ENCODE measurements at places on chromosomes 6 and 20.
A peak's percentile ranks its signal among the peaks of the same experiment; 100 is the strongest.

DNA sequence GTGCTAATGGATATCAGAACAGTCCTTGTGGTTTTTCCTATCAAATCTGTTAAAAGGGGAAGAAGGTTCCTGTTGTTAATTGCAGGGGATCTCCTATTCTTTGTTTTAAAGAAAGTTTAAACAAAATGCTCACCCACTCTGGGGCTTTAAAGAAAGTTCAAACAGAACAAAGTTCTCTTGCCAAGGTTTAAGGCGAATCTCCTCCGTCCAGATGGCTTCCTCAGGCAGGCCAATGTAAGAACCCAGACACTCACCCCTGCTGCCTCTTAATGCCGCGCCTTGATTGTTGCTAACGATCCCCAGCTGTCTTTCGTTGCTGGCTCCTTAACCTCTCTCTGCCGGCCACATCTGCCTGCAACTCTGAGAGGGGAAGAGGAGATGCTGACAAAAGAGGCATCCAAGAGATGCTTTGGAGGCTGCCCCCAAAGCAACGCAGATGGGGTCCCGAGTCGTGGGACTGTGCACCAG lies 235.0 kb upstream of the PRDM1 start:
- DNase-seq = no peak
- H3K27ac ChIP-seq = no peak overlapping the region
- H3K27me3 ChIP-seq = no peaks in the 10 kb centered on the region
- H3K4me1 ChIP-seq = no peaks in the 10 kb centered on the region
- no peaks in the 10 kb centered on the region for H3K36me3 ChIP-seq

- no peak for DNase-seq
- H3K4me3 ChIP-seq = no peak overlapping the region
- H3K4me1 ChIP-seq = peaks cover 3% of the 10 kb centered on the region
- no peaks in the 10 kb centered on the region for H3K36me3 ChIP-seq
Observed at GRCh38 chr20:16111172-16111832, 461.9 kb downstream of the KIF16B start.

- DNase-seq = no peak
- H3K4me1 ChIP-seq = peaks cover 17% of the 10 kb centered on the region
- H3K36me3 ChIP-seq = no peaks in the 10 kb centered on the region
- peaks cover 91% of the 10 kb centered on the region for H3K27me3 ChIP-seq
- H3K4me3 ChIP-seq = peak within 1 kb of the TSS; percentile 24
- no peak within 1 kb of the TSS for H3K27ac ChIP-seq
Observed at GRCh38 chr20:63360850-63361518, at the start of gene CHRNA4. Gene CHRNA4, minus strand, starts transcription at chr20:63361349. Its CDS starts 184 bp downstream, at chr20:63361165.

DNA sequence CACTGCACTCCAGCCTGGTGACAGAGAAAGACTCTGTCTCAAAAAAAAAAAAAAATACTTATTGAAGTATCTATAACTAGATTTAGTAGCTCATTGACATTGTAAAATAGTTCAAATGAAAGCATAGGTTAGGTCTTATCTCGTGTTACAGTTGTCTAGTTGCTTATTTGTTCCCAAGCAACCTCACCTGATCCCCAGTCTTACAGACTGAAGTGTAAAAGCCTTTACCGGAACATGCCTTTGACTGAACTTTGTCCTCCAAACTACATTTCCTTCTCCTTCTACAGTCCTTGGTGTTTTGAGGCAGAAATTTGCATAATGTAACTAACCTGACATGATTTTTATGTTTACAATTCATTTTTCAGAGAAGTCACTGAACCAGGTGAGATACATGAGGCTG lies 61.0 kb downstream of the PKIB start:
- DNase-seq = no peak
- no peaks in the 10 kb centered on the region for H3K4me1 ChIP-seq
- H3K27me3 ChIP-seq = no peaks in the 10 kb centered on the region
- no peak overlapping the region for H3K4me3 ChIP-seq
- no peak overlapping the region for H3K27ac ChIP-seq
- H3K36me3 ChIP-seq = no peaks in the 10 kb centered on the region

- no peaks in the 10 kb centered on the region for H3K36me3 ChIP-seq
- no peak for DNase-seq
- no peaks in the 10 kb centered on the region for H3K27me3 ChIP-seq
- no peak overlapping the region for H3K4me3 ChIP-seq
Observed at GRCh38 chr6:93515736-93516135, 96.4 kb upstream of the EPHA7 start.

DNA sequence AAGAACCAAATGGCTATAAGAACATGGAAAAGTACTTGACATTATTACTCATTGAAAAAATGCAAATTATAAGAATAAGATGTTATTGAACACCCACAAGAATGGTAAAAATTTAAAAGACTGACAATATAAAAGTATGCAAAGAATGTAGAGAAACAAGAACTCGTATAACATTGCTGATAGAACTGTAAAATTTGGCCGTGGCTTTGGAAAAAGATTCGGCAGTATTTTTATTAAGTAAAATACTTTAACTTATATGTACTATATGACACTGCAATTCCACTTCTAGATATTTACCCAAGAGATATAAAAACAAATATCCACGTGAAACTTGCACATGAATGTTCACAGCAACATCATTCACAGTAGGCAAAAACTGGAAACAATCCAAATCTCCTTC lies 239.2 kb downstream of the TPBG start:
- no peak overlapping the region for H3K4me3 ChIP-seq
- DNase-seq = no peak
- H3K4me1 ChIP-seq = no peaks in the 10 kb centered on the region
- H3K36me3 ChIP-seq = no peaks in the 10 kb centered on the region
- no peaks in the 10 kb centered on the region for H3K27me3 ChIP-seq

DNA sequence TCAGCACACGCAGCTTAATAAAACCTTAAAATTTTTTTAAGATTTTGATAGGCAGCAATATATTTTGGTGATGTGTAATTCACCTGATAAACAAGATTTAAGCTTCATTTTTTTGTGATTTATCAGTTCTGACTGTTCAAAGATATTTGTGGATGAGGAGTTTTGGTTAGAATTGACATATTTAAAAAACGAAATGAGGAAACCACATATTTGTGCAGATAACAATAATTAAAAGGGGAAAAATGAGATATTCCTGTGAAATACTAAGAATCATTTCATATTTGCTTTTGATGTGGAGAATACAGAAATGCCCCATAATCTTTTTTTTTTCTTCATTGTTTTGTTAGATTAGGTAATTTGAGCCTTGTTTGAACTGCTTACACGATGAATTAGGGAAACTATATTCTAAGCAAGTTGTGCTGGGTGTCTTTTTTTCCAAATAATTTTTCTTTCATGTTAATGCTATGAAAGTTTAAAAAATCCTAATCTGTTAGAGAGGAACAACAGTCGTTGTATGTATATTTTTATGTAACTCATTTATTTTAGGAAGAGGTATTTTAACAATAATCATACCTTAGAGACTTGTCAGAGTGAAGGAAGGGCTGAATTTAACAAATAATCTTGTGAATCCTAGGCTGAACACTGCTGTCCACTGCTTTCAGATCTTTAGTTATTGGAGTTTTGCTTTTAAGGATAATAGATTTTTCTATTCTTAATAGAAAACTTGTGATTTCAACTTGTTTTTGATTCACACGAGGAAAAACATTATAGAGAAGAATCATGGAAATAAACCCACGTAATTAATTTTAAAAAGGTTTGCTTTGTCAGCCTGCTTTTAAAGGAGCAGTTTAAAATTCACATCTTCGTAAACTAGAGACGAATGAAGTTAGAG lies 4.0 kb downstream of the ARID1B start:
- no peaks in the 10 kb centered on the region for H3K36me3 ChIP-seq
- H3K27me3 ChIP-seq = no peaks in the 10 kb centered on the region
- H3K4me3 ChIP-seq = peak overlapping the region; percentile 92
- H3K4me1 ChIP-seq = peaks cover 58% of the 10 kb centered on the region
- no peak for DNase-seq
- peak overlapping the region; percentile 99 for H3K27ac ChIP-seq

DNA sequence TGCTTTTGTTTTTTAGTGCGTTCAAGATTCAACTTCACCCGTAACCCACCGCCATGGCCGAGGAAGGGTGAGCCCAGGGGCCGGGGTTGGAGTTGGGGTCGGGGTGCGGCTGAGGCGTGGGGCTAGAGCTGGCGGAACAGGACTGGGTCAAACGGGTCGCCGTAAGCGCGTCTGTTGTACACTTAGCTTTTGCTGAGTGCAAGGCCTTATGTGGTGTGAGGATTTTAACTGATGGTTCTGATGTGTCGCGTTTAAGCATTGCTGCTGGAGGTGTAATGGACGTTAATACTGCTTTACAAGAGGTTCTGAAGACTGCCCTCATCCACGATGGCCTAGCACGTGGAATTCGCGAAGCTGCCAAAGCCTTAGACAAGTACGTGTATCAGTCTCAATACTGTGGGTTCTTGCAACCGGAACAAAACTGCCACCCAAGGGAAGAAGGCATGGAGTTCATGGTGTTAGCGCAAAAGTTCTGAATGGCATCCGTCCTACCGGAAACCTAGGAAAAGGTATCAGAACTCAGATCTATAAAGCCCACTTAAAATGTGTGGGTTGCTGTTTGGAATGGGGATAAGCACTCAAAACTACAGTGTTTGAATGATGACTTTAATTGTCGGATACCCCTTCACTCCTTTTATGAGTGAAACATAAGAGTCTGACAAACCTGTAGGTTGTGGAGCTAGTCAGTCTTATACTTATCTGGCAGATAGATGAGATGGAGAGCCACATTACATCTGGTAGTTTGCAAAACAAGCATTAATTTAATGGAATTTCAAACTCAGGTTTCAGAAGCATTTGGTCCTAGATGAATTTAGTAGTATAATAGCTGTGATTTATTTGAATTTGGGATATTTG lies 574 bp downstream of the RPS12 start:
- peak overlapping the region; percentile 92 for H3K4me3 ChIP-seq
- peaks cover 38% of the 10 kb centered on the region for H3K4me1 ChIP-seq
- peaks cover 35% of the 10 kb centered on the region for H3K36me3 ChIP-seq

DNA sequence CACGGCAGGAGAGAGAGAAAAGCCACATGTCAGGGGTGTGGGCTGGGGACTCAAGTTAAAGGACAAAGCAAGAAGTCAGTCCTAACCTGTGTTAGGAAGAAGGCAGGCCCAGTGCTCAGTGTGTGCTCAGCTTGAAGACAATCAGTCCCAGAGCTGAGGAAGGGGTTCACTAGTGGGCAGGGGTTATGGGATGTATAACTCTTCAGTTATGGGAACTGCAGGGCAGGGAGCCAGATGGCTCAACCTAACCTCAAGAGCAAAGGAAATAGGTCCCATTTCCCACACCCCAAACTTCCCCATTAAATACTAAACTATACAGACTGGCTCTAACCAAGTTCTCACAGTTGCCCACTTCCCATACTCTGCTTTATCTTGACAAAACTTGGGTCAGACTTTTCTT lies 7.4 kb upstream of the SSTR4 start:
- no peak for DNase-seq
- no peaks in the 10 kb centered on the region for H3K27me3 ChIP-seq
- H3K4me3 ChIP-seq = no peak overlapping the region
- no peaks in the 10 kb centered on the region for H3K36me3 ChIP-seq

GRCh38 chr20:59414936-59415623 lies 114.7 kb downstream of the EDN3 start:
- H3K36me3 ChIP-seq = no peaks in the 10 kb centered on the region
- H3K4me3 ChIP-seq = no peak overlapping the region
- DNase-seq = no peak
- peaks cover 39% of the 10 kb centered on the region for H3K27me3 ChIP-seq
- H3K4me1 ChIP-seq = no peaks in the 10 kb centered on the region
- H3K27ac ChIP-seq = no peak overlapping the region

DNA sequence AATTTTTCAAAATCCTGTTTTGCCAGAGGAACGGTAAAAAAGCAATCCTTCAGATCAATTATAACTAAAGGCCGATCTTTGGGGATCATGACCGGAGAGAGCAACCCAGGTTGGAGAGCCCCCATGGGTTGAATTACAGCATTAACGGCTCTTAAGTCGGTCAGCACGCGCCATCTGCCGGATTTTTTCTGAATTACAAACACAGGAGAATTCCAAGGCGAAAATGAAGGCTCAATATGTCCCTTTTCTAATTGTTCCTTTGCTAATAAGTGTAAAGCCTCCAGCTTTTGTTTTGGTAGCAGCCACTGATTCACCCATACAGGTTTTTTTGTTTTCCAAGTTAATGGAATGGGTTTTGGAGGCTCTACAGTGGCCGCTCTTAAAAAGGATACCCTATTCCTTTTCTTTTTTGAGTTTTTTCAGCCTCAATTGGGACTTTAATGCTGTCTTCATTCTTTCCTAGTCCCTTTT lies 16.9 kb upstream of the PTCRA start:
- H3K27ac ChIP-seq = no peak overlapping the region
- peak; percentile 84 for DNase-seq
- peaks cover 14% of the 10 kb centered on the region for H3K4me1 ChIP-seq
- no peaks in the 10 kb centered on the region for H3K36me3 ChIP-seq
- H3K27me3 ChIP-seq = no peaks in the 10 kb centered on the region
- H3K4me3 ChIP-seq = no peak overlapping the region

DNA sequence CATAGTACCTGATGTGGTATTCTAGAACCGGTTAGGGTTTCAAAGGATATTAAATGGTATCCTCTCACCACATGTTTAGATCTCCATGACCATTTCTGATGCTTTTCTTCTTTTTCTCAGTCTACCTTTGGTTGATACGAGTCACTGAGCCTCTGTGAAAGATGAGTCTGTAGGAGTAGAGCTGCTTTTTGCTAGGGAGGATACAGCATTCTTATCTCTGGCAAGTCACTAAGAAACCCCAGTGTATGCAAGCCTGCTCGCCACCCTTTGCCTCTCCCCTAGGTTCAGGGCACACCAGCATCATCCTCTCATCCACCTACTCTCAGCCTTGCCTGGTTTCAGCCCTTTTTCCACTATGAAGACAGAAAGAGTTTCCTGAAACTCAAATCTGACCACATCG lies 89.9 kb downstream of the MTFR2 start:
- no peak for DNase-seq
- H3K27ac ChIP-seq = no peak overlapping the region
- H3K36me3 ChIP-seq = peaks cover 3% of the 10 kb centered on the region
- H3K27me3 ChIP-seq = no peaks in the 10 kb centered on the region

GRCh38 chr6:5547556-5547955 lies 286.2 kb downstream of the FARS2 start:
- no peak overlapping the region for H3K27ac ChIP-seq
- no peaks in the 10 kb centered on the region for H3K27me3 ChIP-seq
- DNase-seq = no peak
- H3K4me1 ChIP-seq = no peaks in the 10 kb centered on the region

GRCh38 chr6:107736713-107737396 lies 87.3 kb downstream of the SCML4 start:
- H3K27ac ChIP-seq = no peak overlapping the region
- H3K36me3 ChIP-seq = no peaks in the 10 kb centered on the region
- no peaks in the 10 kb centered on the region for H3K4me1 ChIP-seq
- DNase-seq = no peak
- peaks cover 9% of the 10 kb centered on the region for H3K27me3 ChIP-seq

GRCh38 chr6:147117011-147117410 lies 87.2 kb upstream of the STXBP5 start:
- H3K4me1 ChIP-seq = no peaks in the 10 kb centered on the region
- no peaks in the 10 kb centered on the region for H3K27me3 ChIP-seq
- H3K27ac ChIP-seq = no peak overlapping the region
- H3K36me3 ChIP-seq = no peaks in the 10 kb centered on the region
